ENCODE measurements at places on chromosomes 2 and 18.
A peak's percentile ranks its signal among the peaks of the same experiment; 100 is the strongest.

DNA sequence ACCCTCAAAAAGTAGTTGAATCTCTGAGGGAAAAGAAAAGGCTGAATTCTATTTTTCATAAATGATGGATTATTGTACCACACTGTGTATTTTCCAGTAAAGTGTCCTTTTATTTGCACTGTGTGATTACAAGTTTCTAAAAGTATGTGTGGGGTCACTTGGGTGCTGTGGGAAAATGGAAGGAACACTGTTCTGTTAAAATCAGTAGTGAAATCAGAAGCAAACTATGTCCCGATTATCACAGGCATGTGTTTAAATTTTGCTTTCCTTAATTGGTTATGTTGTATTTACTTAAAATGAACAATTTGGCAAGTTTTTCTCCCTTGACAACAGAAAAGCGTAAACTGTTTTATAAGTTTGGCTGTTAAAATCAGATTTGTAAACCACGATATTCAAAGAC is 353.1 kb downstream of the ARHGAP15 start:
- DNase-seq = no peak

DNA sequence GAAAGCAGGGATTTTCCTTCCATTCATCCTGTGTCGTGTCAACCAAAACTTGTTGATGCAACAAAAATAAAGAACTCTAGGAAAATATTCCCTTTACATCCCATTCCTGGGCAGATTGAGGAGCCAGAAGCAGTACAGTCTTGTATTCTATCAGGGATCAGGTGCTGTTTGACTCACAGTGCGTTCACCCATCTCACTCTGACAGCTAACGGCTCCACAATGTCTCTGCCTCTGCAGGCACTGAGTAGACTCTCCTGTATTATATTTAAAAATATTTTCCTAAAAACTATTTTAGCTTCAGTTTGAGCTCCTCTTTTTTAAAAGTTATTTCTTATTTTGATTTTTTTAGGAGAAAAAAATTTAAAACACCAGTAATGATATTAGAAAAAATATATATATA is 600.6 kb upstream of the SALL3 start:
- no peak for DNase-seq

- peak; percentile 84 for DNase-seq
These were observed 211.6 kb downstream of the TCF4 start for GRCh38 chr18:55376387-55376786.

GRCh38 chr2:100905132-100905805 is 85.3 kb downstream of the NPAS2 start:
- DNase-seq = no peak

GRCh38 chr2:201795607-201796477 is 10.5 kb upstream of the CDK15 start:
- DNase-seq = peak; percentile 29

GRCh38 chr2:143988082-143988481 is 531.8 kb downstream of the ZEB2 start:
- no peak for DNase-seq

- DNase-seq = no peak
These were observed 1133.0 kb upstream of the LRRTM1 start for GRCh38 chr2:81437456-81438000.

DNA sequence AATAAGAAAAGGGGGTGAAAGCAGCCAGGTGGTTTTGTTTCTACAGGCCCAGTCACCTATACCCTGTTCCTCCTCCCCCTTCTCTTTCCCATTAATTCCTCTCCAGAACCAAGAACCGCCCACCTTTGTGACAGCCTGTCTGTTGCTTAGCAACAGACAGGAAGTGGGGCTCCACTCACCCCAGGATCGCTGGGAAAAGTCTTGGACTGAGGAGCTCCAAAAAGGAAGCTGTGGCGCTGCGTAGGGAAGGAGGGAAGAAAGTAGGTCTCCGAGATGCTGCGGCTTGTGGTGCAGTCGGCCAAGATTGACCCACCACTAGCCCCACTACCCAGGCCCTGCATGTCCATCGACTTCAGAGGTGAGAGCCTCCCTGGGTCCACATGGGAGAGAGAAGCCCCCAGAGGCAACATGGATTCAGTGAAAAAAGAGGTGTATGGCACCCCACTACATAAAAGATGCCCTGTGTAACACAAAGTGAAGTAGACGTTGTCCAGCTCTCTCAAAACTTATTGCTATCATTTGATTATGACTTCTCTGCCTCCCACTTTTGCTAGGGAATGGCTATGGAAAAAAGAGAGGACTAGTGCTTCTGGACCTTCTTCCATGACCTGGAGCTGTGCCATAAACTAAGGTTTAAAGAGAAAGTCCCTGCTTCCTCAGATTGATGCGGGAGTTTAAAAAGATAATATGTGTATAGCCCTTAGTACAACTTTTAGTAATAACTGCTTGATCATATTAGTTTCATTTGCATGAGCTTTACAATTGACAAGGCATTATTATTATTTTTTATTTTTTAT is at the start of gene FER1L5:
FER1L5 (plus strand) TSS at position 201 of the 797 bp plus-strand sequence; CDS start at position 274, 73 bp downstream.
- no peak for DNase-seq

DNA sequence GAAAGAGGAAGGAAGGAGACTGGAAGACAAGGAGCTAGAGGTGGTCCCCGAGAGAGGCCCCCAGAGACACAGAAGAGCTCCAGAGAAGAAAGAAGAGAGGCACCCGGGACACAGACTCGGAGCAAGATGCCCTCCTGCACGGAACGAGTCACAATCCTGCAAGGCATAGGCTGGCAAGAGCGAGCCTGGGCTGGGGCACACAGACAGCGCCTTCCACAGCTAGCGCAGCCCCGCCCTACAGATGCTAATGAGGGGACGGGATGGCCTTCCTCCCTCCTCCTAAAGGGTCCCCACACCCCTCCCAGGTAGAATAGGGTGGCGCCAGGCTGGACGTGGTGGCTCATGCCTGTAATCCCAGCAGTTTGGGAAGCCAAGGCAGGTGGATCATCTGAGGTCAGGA is 19.8 kb upstream of the GPR17 start:
- DNase-seq = no peak

GRCh38 chr2:182980652-182981051 is 57.6 kb downstream of the NCKAP1 start:
- DNase-seq = no peak

DNA sequence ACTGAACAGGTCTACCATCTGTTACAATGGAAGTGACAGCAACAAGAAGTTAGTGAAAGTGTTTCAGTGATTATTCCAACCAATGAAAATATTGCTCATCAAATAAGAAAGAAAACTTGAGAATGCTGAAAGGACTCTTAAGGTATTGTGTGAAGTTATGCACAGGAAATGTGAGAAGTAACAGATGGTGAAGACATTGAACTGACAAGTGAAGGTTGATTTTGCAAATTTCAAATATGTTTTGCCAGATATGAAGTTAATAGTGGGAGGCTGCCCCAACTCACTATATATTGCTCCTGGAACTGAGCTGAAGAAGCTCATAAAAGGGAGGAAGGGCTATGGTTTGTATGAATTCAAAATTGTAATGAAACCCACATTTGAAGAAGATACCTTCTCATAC is 97.5 kb downstream of the PHLPP1 start:
- no peak for DNase-seq

GRCh38 chr2:3459185-3460015 is 59.9 kb downstream of the ADI1 start:
- no peak for DNase-seq

DNA sequence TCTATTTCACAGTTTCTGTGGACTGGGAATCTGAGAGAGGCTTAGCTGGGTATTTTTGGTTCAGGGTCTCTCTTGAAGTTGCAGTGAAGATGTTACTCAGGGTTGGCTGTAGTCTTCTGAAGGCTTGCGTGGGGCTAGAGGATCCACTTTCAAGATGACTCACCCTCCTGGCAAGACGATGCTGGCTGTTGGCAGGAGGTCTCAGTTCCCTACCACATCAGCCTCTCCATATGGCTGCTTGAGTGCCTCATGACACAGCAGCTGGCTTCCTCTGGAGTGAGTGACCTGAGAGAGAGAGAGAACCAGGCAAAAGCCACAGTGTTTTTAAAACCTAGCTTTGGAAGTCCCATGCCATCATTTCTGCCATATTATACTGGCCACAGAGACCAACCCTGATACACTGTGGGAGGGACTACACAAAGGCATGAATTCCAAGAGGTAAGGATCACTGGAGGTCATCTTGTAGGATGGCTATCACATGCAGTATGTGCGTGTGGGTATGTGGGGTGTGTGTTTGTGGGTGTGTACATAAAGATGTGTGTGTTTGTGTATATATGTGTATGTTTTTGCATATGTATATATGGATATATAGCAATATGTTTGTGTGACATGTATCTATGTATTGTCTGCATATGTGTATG is 25.1 kb downstream of the DNPEP start:
- DNase-seq = peak; percentile 88

GRCh38 chr2:152486737-152487400 is 151.9 kb downstream of the FMNL2 start:
- peak; percentile 36 for DNase-seq

- DNase-seq = no peak
These were observed 259.8 kb upstream of the SALL3 start for GRCh38 chr18:78719821-78720220.

- no peak for DNase-seq
These were observed 502.3 kb downstream of the TXNL1 start for GRCh38 chr18:56136105-56136504.

DNA sequence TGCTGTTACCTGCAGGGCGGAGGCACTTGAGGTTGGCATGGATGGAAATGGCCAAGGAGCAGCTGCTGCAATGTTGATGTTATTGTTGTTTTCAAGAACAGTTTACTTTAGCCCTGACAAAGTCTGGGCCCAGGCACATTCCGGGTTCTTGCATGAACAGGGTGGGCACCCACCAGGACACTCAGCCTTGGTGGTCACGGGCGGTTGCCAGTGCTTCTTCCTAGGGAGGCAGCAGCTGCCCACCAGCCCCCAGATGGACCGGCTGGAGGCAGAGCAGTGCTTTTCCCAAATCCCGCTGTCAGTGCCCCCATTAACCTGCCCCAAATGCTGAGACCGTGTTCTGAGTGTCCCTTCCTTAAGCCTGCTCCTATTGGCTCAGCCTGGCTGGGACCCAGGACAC is 38.5 kb upstream of the B3GNT7 start:
- no peak for DNase-seq

DNA sequence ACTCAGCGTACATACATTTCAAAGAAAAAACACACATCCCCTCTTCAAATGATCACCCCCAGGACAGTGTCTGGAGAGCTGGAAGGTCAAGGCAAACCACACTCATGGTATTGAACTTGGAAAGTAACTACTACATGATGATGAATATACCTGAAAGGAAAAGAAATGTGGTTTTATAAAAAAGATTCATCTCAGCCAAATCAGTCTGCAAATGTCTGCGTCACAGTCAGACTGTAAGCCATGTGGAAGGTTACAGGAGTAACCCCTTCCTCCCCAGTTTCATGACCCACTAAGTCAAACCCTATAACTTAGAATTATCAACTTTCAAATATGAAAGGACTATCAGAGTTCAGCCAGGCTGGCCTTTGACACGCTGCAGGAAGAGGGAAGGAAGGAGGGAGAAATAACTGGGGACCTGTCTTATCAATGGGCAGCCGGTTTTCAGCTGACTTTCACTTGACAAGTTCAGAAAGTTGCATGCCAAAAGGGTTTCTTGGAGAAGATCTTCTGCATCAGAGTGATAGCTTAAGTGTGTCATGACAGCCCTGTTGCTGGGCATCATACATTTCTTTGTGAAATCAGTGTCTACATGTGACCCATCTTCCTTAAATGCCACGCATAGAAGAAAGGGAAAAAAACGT is 7.0 kb upstream of the BMP10 start:
- DNase-seq = peak; percentile 46

- DNase-seq = no peak
These were observed 31.4 kb downstream of the MAP4K4 start for GRCh38 chr2:101728865-101729264.

DNA sequence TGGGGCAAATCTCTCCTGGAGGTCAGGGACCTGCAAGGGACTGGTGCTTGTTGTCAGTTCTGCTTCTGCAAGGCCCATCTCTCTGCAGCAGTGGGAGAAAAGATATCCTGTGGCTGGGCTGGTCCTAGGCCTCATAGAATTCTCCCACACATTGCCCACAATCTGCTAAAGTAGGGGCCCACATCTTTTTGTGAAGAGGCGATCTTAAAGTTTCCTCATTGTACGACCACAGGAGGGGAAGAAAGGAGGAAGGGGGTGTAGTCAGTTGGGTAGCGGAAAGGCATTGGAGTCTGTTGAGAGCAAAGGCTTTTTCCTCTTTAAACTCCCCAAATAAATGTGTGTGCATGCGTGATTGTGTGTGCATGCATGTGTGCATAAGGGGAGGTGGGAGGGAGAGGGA is 145.3 kb downstream of the SLC4A3 start:
- no peak for DNase-seq

- no peak for DNase-seq
These were observed 45.7 kb downstream of the NDUFA10 start for GRCh38 chr2:239979243-239980023.

DNA sequence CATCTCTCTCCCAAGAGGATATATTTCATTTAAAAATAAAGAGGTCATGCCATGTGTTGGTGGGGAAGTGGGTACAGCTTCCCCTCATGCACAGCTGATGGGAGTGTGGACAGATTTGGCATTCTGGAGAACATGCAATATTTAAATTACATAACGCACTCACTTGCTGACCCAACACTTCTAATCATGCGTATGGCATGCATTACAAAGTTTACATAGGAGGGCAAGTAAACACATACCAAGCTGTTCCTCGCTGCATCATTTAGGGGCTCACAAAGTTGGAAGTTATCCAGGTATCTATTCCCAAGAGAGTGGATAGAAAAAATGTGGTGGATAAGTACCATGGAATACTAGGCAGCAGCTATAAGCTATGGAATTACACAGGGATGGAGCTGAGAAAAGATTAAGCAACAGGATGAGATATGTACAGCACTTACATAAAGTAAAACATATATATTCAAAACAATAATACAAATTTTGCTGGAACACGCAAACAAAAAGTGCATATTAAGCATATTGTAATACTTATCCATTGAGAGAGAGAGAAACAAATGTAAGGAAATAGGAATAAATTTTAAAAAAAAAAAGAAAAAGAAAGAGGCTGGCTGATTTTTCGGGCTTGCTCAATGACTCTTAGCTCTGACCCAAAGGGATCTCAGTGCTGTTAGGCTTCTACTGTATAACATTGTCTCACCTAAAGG is 11.0 kb downstream of the CYP1B1 start:
- DNase-seq = peak; percentile 80

Data from inflammatory macrophage treated with lipopolysaccharide for 4 hours (primary cell).